ENCODE measurements at places on chromosomes 7 and 10. TPM values are rescaled to one million over a fixed set of nuclear protein-coding genes. Genes with fewer than 3 reads are reported as not detected.

WDFY4 gene
- polyA plus RNA-seq, result 9.8 TPM

UPK3B gene
- 0.33 TPM for polyA plus RNA-seq

CAV1 gene
- not detected for polyA plus RNA-seq

CYP2W1 gene
- not detected for polyA plus RNA-seq

VIPR2 gene
- polyA plus RNA-seq, result not detected

RADIL gene
- polyA plus RNA-seq, result not detected

LRRC4 gene
- polyA plus RNA-seq, result 0.91 TPM

GRCh38 chr10:4081685-4082111, 296.7 kb upstream of the KLF6 start:
- peak; percentile 13 for DNase-seq

DNA sequence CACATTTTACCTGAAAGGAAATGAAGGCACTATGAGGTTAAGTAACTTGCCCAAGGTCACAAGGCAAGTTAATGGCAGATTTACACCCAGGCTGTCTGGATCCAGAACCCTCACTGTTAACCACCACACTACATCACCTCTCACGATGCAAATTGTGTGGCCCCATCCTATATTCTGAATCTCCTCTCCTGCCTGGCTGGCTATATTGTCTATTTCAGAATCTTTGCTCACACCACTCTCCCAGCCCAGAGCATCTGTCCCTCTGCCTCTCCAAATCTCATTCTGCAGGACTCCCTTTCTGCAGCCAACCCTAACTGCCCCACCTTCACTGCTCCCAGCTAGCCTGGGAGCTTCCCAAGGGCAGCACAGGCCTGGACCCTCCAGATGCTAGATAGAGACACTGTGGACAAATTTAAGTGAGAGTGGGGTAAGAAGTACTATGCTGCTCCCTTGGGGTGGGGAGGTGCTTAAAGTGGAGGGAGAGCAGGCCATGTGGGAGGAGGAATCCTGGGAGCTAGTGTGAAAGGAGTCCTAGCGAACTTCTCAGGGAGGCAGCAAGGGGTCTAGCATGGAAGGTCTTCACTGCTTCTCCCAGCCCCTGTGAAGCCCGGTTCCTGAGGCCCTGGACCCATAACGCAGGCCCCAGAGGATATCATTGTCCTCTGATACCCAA, 786 bp downstream of the CUEDC2 start:
- no peak for DNase-seq

GRCh38 chr7:32381024-32381601, 109.1 kb downstream of the LSM5 start:
- no peak for DNase-seq

DNA sequence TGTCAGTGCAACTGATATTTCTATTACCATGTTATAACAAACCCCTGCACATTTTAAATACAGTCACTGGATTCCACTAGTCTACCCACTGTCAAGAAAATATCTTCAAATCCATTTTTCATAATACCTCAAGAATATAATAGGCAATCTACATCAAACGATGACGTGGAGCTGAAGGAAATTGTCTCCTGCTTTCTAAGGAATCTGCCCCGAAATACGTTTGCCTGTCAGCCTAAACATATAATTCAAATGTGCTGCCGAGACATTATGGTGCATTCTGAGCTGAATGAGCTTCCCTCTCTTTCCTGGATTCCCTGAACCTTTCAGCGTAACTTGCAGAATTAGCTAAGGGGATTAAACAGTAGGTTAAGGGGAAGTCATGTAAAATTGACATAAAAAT, 306.8 kb downstream of the SORCS1 start:
- no peak for DNase-seq

GRCh38 chr7:155913291-155913690, 101.0 kb upstream of the SHH start:
- DNase-seq, result no peak

GRCh38 chr7:40468891-40469864, 334.4 kb downstream of the SUGCT start:
- DNase-seq, result no peak

GRCh38 chr7:27143023-27143949, at the start of gene HOXA5:
HOXA5 (minus strand) TSS chr7:27143681; CDS start chr7:27143607, 74 bp downstream.
- peak; percentile 57 for DNase-seq

DNA sequence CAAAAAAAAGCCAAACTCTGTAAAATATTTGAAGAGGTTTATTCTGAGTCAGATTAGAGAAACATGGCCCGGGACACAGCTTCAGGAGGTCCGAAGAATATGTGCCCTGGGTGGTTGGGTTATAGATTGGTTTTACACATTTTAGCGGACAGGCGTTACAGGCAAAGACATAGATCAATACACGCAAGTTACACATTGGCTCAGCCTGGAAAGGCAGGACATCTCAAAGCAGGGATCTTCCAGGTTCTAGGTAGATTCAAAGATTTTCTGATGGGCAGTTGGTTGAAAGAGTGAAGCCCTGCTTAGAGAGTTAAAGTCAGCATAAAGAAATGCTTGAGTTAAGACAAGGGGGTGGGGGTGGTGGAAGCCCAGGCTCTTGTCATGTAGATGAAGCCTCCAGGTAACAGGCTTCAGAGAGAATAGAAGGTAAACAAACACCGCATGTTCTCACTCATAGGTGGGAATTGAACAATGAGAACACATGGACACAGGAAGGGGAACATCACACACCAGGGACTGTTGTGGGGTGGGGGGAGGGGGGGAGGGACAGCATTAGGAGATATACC, 464.3 kb upstream of the ADARB2 start:
- DNase-seq, result no peak

- DNase-seq, result no peak
Measured at GRCh38 chr10:81873932-81874816, 820 bp upstream of the NRG3 start.

- no peak for DNase-seq
Measured at GRCh38 chr10:66784770-66785169, 141.1 kb upstream of the LRRTM3 start.

GRCh38 chr10:78337016-78337415, 303.4 kb downstream of the RPS24 start:
- no peak for DNase-seq

- DNase-seq, result no peak
Measured at GRCh38 chr10:436013-436697, 253.3 kb downstream of the DIP2C start.

DNA sequence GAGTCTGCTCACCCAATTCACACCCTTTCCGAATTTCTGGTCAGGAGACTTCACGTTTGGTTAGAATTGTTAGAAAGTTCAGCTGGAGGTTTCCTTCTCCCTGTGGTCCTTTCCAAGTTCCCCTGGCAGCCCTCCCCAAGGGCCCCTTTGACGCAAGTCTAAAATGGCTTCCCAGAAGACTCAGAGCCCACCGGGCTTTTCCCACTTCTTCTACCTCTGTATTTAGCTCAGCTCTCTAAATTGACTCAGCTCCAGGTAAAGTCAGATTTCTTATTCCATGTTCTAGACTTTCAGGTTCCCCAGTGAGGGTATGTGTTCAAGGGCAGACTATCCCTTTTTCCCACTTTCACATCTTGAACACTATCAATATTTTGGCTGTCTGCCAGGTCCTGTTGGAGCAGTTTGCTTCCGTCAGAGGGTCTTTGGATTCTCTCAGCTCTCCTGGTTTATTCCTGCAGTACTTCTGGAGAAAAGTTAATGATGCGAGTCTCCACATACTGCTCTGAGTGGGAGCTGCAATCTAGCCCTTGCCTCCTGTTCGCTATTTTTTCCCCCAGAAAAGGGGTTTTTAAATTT, 53.1 kb upstream of the ZNF273 start:
- no peak for DNase-seq

GRCh38 chr10:16049782-16050181, 189.5 kb upstream of the MINDY3 start:
- no peak for DNase-seq

GRCh38 chr7:1223196-1223981, 9.3 kb upstream of the UNCX start:
- no peak for DNase-seq

DNA sequence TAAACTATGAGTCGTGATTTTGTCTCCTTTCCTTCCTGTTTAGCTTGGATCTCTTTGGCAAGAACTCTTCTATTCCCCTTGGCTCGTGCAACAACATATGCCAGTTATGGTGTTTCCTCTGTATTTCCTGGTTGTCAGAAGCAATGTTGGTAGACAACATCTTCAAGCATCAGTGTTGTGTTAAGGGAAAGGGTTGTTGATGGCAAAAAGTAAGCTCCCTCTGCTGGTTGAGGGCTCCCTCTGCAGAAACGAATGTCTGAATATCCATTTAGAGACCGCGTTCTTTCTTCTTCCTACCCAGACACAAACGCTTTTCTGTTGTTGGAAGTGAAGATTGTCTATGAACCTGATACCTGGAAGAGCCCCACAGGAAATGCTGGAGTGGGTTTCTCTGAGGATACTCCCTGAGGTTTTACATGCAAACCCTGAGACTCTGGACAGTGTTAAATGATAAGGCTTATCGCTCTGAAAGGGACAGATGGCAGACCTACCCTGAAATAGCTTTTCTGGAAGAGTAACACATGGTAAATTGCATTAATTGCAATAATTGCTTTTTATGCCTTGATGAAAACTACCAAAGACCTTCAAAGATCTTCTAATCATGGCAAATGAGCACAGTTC, 23.5 kb upstream of the C1QL3 start:
- DNase-seq, result no peak

- peak; percentile 48 for DNase-seq
Measured at GRCh38 chr7:22697876-22698606, 29.0 kb upstream of the IL6 start.

DNA sequence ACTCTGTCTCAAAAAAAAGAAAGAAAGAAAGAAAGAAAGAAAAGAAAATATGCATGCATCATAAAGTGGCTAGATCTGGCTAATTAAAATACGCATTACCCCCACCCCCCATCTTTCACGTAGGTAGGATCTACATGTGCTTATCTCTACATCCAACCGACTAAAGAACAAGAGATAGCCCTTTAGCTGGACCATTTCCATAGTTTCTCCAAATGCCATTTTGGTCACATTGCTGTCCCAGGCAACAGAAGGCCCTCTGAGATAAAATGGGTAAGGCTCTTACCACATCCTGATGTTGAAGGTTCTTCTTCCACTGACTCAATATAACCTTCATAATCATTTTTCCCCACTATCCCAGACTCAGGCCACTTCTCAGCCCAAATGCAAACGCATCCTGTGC, 31.5 kb downstream of the PIK3AP1 start:
- no peak for DNase-seq

GRCh38 chr7:74010407-74010806, 17.6 kb upstream of the ELN start:
- no peak for DNase-seq

GRCh38 chr10:110527731-110528171, 30.0 kb downstream of the DUSP5 start:
- no peak for DNase-seq

DNA sequence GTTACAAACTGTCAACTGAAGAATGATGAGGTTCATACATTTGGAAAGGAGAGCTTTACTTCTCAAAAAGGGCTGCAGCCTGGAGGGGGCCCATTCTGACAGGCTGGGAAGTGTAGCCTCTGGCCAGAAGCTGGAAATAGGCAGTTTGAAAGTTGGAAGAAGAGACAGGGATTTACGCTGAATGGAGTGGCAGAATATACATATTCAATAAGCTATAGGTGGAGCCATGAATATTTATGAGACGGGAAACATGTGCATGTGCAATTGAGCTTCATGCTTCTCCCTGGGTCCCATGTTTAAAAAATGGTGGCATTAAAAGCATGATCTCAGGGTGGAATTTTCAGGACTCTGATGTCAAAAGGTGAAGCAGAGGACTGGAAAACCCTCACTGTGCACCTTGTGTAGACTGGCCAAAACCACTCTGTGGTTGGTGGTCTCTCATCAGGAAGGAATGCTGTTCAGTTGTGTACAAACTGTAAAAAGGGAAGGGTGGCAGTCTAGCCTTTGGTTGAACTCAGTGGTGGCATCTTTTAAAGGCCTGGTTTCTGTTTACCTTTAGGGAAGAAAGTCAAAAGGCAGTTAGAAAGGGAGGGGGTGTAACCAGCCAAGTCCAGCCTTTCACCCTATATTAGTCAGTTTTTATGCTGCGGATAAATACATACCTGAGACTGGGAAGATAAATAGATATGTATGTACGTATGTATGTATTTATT, 7.2 kb upstream of the ACTR3B start:
- no peak for DNase-seq

DNA sequence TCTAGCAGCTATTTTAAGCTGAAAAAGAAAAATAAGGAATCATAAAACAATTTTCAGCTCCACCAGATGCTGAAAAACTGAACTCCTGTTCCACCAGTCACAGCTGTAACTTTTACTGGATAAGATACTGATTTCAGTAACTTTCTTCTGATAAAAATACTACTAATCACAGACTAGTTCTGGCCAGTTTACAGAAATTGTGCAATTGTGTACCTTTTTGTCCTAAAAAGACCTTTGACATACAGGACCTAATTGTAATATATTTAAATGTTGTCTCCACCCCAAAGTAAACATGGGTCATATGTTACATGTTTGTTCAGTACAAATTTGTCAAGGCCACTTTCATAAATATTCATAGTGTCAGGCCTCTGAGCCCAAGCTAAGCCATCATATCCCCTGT, 27.1 kb upstream of the PIP start:
- no peak for DNase-seq

- DNase-seq, result no peak
Measured at GRCh38 chr7:26485367-26485934, 193.8 kb downstream of the SNX10 start.

DNA sequence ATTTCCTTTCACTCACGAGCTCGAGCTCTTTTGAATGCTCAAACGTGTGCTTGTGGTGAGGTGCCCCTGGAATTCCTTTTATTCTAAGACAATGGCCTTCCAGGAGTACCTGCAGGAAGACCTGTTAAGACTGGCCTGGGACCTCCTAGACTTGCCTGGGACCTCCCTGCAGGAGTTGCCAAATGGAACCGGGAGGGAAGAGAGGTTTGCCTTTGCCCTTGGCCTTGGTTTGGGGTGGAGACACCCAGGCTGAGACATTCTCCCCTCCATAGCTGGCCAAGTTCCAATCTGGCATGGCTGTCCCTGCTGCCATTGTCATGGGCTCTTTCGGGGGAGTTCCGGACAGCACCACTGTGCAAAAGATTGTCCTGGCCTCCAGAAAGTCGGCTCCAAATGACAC, 39.7 kb downstream of the DNAJB12 start:
- DNase-seq, result no peak

GRCh38 chr7:143284591-143285469, at the start of gene TMEM139:
TMEM139 (plus strand) TSS chr7:143284958; CDS start chr7:143285958, 1,000 bp downstream.
- no peak for DNase-seq

DNA sequence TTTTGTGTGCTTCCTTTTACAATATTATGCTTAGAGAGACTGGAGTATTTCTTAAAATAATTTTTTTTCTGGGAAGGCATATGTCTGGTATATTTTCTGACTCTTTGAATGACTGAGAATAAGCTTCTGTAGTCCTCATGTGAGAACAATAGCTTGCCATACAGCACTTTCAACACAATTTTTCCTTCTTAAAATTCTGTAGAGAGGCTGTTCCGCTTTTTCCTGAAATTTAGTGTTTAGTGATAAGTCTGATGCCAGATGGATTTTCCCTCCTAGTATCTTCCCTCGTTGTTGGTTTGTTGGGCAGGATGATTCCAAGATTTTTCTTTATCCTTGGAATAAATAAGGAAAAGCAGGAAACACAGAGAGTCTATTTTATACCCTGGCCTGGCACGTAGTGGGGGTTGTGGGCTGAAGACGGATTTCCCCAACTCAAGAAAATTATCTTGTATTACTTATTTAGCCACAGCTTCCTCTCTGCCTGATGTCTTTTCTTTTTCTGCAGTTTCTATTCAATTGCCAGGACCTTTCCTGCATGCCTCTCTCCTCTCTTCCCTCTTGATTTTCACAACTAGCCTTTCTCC, 111.2 kb downstream of the AOAH start:
- DNase-seq, result no peak

GRCh38 chr7:124254396-124254795, 221.5 kb upstream of the TMEM229A start:
- DNase-seq, result no peak

Data from CD14-positive monocyte (primary cell).